HFFc6 (cell line): ENCODE measurements at places on chromosomes 3 and 15. TPM values are rescaled to one million over a fixed set of nuclear protein-coding genes. Genes with fewer than 3 reads are reported as not detected.

DNA sequence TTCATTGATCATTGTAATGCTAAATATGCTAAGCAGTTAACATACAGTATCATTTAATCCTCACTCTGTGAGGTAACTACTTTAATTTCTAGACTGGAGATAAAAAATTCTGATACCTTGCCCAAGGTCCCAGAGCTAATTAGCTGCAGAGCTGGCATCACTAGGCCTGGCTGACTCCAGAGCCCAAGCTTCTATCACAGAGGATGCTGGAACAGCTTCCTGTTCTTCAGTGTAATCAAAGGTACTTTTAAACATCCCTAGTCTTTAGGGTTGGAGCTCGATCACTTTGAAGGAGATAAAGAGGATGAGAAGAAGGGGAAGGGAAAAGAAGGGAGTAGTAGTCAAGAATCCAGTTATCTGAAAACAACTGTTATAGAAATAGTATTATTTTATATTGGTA is 37.1 kb upstream of the BOC start:
- H3K27ac ChIP-seq: no peak overlapping the region
- DNase-seq: no peak
- H3K4me1 ChIP-seq: no peaks in the 10 kb centered on the region
- no peak overlapping the region for H3K4me3 ChIP-seq
- no peaks in the 10 kb centered on the region for H3K36me3 ChIP-seq

DNA sequence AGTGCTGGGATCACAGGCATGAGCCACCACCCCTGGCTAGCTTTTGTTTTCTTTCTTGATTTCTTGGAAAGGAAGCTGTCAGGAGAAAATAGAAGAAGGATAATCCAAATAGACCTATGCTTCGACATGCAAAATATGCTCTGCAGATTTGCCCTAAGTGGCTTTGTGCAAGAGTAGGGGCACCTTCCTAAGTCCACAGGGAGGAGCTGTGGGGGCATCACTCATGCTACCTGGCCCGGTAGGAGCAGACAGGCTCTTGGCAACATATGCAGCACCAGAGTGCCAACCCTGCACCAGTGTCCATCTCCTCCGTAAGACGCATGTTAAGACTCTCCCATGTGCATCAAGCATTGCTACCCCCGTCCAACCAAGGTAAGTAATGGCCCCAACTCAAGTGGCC is 190.7 kb upstream of the UBE2E1 start:
- peaks cover 29% of the 10 kb centered on the region for H3K4me1 ChIP-seq
- H3K36me3 ChIP-seq: no peaks in the 10 kb centered on the region; the same call in 1 of the 2 replicates
- H3K27me3 ChIP-seq: no peaks in the 10 kb centered on the region; the same call in none of the 2 replicates
- no peak for DNase-seq
- no peak overlapping the region for H3K4me3 ChIP-seq

DNA sequence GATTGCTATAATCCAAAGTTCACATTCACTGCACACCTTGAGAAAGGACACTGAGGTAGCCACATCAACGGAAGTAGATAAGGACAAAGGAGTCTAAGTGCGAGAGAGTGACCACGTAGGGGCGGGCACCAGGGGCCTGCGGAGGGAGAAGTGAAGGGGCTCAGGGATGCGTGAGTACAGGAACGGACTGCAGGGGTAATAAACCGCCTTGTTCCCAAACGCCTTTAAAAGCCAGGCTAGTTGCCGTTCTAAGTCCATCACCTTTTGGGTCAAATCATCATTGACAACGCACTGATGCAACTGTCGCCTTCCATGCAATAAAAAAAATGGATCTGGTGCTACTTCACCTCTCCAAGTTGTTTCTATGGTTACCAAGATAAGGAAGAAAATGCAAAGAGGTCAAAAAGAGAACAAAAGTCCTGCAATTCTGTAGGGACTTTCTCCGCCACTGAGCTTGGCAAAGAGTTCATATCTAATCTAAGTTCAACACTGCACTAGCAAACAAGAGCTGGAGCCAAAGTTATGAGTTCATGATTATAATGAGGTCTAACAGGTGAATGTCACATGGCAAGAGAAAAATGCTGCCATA is 32.6 kb upstream of the ATP11B start:
- H3K27me3 ChIP-seq: peaks cover 25% of the 10 kb centered on the region
- no peak overlapping the region for H3K27ac ChIP-seq
- H3K4me1 ChIP-seq: peaks cover 3% of the 10 kb centered on the region

GRCh38 chr15:76905013-76905839 is at the start of gene SCAPER:
SCAPER (minus strand) TSS chr15:76905340; CDS start chr15:76883817, 21,523 bp downstream.
- H3K4me3 ChIP-seq: peak within 1 kb of the TSS; percentile 92
- peak; percentile 74 for DNase-seq
- no peaks in the 10 kb centered on the region; the same call in 1 of the 2 replicates for H3K27me3 ChIP-seq
- no peaks in the 10 kb centered on the region for H3K36me3 ChIP-seq

DNA sequence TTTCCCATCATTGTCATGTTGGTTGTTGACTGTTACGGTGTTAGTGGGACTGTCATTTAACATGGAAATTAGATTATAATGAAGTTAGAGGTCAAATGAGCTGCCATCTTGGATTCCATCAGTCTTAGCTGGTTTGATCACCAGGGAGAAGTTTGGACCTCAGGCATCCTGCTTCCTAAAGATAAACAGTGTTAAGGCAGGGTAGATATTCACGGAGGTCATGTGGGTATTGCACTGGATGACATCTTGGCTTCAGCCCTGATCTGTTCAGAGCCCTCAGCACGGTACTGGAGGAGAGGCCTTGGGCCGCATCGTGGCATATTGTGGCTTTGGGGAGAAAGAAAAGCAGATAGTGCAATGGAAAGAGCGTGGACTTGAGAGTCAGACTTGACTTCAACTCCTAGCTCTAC is 11.1 kb upstream of the MUC20 start:
- no peak overlapping the region for H3K4me3 ChIP-seq
- H3K27me3 ChIP-seq: peaks cover 4% of the 10 kb centered on the region
- H3K27ac ChIP-seq: no peak overlapping the region

- H3K27ac ChIP-seq: peak overlapping the region; percentile 87
- H3K4me3 ChIP-seq: peak overlapping the region; percentile 75
- no peaks in the 10 kb centered on the region for H3K36me3 ChIP-seq
- DNase-seq: peak; percentile 95
- H3K4me1 ChIP-seq: peaks cover 56% of the 10 kb centered on the region
These were observed 26.1 kb upstream of the ZNF280D start for GRCh38 chr15:56759450-56759845.

DNA sequence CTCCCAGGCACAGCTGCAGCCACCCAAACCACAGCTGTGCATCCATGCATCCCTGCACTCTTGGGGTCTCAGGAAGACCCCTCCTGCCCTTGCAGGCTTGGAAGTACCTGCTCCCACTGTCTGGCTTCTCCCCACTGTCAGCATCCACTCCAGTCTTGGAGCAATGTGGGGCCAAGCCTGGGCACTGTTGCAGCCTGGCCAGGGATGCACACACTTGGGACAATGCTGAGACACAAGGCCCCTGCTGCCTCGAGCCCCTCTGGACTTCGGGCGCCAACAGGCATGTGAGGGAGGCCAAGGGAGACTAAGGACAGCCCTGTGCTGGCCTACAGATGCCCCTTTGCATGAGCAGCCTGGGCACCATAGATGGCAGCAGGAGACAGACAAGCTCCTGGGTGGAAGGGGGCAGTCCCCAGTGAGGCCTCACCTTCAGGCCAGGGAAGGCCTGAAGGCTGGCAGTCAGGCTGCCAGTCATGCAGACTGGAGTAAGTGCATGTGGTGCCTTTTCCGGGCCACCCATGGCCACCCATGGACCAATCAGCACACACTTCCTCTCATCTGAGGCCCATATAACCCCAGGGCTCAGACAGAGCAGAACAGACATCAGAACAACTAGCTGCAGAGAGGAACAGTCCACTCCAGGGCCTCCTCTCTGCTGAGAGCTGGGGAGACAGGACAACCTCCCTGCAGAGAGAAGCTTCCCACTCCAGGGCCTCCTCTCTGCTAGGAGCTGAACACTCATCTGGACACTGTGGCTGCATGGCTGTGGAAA is 219.0 kb downstream of the VGLL3 start:
- DNase-seq: no peak
- H3K27ac ChIP-seq: no peak overlapping the region
- H3K27me3 ChIP-seq: no peaks in the 10 kb centered on the region
- H3K36me3 ChIP-seq: no peaks in the 10 kb centered on the region
- H3K4me1 ChIP-seq: no peaks in the 10 kb centered on the region

DNA sequence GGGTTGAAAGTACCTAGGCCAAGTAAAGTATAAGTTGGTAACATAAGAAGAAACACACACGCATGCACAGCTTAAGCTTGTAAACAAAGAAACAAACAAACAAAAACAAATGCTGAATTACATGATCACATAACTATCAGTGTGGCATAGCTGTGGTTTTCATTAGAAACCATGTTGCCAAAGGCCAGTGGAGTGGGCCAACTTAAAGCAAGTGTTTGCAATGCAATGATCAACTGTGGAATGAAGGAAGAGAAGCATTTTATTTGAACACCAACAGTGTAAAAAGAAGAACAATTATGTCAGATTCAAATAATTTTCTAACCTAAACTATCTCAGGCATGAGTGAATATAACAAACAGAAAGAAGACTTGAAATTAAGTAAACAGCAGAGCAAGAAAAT is 199.4 kb upstream of the STRIT1 start:
- peaks cover 4% of the 10 kb centered on the region for H3K4me1 ChIP-seq
- H3K36me3 ChIP-seq: no peaks in the 10 kb centered on the region
- H3K4me3 ChIP-seq: no peak overlapping the region
- no peak for DNase-seq
- H3K27me3 ChIP-seq: peaks cover 1% of the 10 kb centered on the region

DNA sequence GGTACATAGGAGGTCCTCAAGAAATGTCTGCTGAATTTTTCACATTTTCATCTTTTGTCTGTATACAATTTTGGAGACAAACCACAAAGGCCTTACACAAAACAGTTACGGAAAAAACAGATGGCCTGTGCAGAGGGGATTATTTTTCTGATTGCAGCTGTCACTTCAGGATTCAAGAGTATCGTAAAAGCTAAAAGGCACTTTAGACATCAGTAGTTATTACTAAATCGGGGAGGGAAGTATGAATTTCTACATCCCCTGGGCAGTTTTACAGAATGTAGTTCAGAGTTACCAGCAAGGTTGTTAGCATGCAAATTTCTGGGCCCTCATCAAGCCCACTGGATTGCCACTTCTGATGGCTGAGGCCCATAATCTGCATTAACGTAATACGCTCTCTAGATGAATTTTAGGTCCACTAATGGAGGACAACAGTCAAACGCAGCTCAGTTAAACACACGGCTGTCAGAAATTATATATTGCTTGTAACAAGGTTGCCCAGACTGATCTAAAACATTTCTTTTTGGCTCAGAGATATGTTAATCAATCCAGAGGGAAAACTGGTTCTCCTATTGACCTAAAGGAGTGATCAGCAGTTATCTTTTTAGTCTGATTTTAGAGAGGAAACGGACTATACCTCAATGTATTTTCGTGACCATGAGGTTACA is 1.1 kb downstream of the RIOX2 start:
- DNase-seq: no peak
- H3K4me3 ChIP-seq: peak overlapping the region; percentile 93
- H3K4me1 ChIP-seq: peaks cover 40% of the 10 kb centered on the region
- H3K27me3 ChIP-seq: peaks cover 1% of the 10 kb centered on the region; the same call in 1 of the 2 replicates
- peak overlapping the region; percentile 89 for H3K27ac ChIP-seq

- peaks cover 7% of the 10 kb centered on the region for H3K4me1 ChIP-seq
- no peaks in the 10 kb centered on the region for H3K36me3 ChIP-seq
- no peak overlapping the region for H3K4me3 ChIP-seq
- H3K27me3 ChIP-seq: peaks cover 6% of the 10 kb centered on the region; the same call in 1 of the 2 replicates
These were observed 42.3 kb upstream of the MUC4 start for GRCh38 chr3:195853996-195854395.

DNA sequence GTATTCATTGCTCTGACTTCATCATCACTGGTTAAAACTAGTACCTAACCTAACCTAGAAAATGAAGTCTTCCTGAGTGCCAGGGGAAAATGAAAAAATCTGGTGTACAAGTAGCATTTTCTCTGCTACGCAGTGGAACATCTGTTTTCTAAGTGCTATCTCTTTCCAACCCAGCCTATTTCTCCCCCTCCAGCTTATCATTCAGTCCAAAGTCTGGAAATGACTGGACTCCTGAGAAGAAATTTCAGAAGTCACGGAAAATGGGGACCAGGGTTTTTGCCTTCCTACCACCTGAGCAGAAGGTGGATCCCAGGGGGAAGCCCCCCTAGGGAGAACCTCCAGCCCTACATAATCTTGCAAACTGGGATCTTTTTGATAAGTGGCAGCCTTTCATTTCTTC is 9.6 kb upstream of the GLCE start:
- peaks cover 20% of the 10 kb centered on the region for H3K27me3 ChIP-seq
- H3K36me3 ChIP-seq: peaks cover 4% of the 10 kb centered on the region; the same call in 1 of the 2 replicates
- DNase-seq: no peak
- H3K27ac ChIP-seq: no peak overlapping the region
- H3K4me1 ChIP-seq: peaks cover 24% of the 10 kb centered on the region

- H3K27me3 ChIP-seq: no peaks in the 10 kb centered on the region
- no peak overlapping the region for H3K4me3 ChIP-seq
- peaks cover 52% of the 10 kb centered on the region for H3K4me1 ChIP-seq
- H3K36me3 ChIP-seq: peaks cover 36% of the 10 kb centered on the region
These were observed 9.3 kb downstream of the RFTN1 start for GRCh38 chr3:16504242-16504641.

DNA sequence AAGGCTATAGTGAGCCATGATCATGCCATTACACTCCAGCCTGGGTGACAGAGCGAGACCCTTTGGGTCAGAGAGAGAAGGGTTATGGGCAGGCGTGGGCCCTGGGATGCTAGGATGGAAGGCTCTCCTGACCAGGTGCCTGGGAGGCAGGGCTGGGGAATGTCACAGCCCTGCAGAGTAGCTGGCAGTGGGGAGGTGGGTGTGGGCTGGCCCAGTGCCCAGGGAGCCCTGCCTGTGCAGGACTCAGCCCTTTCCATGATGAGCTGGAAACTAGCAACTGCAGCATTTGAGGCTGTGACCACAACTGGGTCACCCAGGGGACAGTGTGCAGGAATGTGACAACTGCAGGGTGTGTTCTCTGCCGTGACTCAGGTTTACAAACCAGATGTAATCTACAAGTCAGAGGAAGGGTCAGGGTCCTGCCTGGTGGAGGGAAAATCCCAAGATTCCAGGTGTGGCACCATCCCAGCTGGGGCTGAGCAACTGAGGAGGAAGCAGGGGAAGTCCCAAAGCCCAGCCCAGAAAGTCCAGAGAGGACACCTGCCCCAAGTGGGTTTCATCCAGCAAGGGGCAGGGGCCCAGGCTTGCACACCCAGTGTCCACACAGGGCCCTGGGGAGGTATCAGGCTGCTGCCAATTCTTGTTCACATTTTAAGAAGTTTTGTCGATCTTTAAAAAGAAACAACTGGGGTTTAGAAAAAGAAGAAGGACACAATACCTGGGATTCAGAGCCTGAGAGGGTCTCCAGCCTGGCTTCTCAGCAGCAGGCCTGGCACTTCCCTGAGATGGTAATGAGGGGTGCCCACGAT is 45.5 kb downstream of the SLC28A1 start:
- DNase-seq: peak; percentile 77
- H3K27me3 ChIP-seq: peaks cover 2% of the 10 kb centered on the region; the same call in 1 of the 2 replicates
- peaks cover 25% of the 10 kb centered on the region for H3K4me1 ChIP-seq
- no peaks in the 10 kb centered on the region for H3K36me3 ChIP-seq

The SAMD7 gene
- total RNA-seq: not detected in 3 replicates

The KNG1 gene
- total RNA-seq: not detected in 3 replicates

The TRNT1 gene
- total RNA-seq: 18.5 to 20.6 TPM (median 19.0 TPM) in 3 replicates

The UROC1 gene
- total RNA-seq: not detected in 3 replicates

The SPTSSB gene
- total RNA-seq: not detected in 3 replicates

The RSRC1 gene
- total RNA-seq: 21.5 to 34.7 TPM (median 22.9 TPM) in 3 replicates

The CRABP1 gene
- total RNA-seq: not detected in 3 replicates

The STRA6 gene
- total RNA-seq: 2.4 to 3.4 TPM (median 3.1 TPM) in 3 replicates

The GOLGA8J gene
- not detected in 3 replicates for total RNA-seq
